ENCODE measurements at places on chromosomes 6 and 20.

DNA sequence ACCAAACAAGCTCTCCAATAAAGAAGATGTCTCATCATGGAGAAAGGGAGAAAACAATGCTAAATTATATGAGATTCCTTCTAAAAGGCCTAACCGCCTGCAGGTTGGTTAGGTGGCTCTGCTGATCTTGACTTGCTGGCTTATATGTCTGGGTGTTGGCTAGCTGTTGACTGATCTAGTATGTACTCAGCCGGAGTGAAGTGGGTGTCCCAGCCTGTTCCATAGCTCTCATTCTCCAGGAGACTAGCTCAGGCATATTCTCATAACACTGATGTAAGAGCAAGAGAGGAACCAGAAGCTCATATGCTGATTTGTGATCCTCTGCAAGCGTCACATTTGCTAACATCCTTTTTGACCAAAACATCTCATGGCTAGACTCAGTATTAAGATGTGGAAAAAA is 473.0 kb downstream of the BMP2 start:
- DNase-seq, result peak; percentile 50

DNA sequence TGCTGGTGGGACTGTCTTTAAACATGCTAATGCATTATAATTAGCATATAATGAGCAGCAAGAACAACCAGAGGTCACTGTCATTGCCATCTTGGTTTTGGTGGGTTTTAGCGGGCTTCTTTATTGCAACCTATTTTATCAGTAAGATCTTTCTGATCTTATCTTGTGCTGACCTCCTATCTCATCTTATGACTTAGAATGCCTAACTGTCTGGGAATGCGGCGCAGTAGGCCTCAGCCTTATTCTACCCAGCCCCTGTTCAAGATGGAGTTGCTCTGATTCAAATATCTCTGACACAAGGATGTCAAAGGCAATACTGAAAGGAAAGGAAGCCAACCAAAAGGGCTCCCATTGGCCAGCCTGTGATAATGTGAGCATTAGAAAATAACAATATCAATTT is 29.8 kb upstream of the SEC63 start:
- no peak for DNase-seq

DNA sequence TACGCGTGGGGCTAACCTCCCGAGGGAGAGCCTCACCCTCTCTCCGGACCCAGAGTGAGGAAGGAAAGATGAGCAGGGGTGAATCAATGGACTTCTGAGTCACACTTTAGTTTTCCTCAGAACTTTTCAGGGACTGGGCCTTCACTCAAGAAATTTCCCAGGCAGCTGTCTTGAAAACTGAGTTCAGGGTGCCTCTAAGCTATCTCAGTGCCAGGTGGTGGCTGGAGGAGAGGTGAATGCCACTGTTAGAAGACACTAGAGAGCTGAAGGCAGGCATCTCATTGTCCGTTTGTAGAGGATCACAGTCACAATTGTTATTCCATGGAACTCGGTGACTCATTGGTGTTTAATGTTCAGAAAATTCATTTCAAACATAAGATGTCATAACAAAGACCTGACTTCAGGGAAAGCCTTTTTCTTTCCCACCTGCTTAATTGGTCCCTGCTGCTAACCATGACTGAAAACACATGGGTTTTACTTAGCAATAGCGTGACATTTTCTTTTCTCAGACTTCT is 5.3 kb upstream of the SERPINB6 start:
- DNase-seq, result peak; percentile 39

DNA sequence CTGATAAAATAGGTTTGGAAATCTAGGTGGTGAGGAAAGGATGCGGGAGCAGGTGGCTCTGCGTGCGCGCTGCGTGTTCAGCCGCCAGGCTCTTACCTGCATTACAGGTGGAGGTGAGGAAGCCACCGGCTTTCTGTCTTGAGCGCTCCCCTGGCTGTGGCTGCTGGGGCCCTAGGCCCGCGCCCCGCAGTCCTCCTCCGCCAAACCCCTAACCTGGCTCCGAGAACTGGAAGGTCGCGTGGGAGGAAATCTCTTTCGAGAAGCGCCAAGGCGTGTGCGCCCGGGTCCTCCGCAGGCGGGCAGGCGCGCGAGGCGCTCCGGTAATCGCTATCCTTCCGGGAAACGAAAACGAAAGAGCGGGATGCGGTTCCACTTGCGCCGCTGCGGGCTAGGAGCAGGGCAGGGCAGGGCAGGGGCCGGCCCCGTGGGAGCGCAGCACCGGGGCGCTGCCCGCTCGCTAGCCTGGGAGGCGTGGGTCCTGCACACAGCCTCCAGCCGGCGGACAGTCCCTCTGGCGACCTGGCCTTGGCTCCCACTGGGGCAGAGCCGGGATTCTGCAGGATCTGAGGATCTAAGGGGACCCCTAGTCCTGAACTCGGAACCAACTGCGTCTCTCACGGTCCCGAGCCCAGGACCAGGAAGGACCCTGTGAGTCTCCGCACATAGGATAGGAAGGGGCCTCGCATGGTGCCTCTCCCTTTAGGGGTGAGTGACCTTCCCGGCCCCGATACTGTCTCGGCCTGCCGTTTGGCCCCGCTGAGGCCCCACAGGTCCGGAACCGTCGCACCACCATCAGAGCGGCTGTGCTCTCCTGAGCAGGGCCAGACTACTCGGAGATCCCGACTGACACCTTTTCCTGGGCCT is at the start of gene ETV7:
TSS of gene ETV7 (minus strand) at position 230 of the 864 bp plus-strand sequence. CDS start at position 102, 128 bp downstream.
- DNase-seq, result peak; percentile 73

- no peak for DNase-seq
Measured at GRCh38 chr6:38413102-38413800, 226.5 kb downstream of the BTBD9 start.

DNA sequence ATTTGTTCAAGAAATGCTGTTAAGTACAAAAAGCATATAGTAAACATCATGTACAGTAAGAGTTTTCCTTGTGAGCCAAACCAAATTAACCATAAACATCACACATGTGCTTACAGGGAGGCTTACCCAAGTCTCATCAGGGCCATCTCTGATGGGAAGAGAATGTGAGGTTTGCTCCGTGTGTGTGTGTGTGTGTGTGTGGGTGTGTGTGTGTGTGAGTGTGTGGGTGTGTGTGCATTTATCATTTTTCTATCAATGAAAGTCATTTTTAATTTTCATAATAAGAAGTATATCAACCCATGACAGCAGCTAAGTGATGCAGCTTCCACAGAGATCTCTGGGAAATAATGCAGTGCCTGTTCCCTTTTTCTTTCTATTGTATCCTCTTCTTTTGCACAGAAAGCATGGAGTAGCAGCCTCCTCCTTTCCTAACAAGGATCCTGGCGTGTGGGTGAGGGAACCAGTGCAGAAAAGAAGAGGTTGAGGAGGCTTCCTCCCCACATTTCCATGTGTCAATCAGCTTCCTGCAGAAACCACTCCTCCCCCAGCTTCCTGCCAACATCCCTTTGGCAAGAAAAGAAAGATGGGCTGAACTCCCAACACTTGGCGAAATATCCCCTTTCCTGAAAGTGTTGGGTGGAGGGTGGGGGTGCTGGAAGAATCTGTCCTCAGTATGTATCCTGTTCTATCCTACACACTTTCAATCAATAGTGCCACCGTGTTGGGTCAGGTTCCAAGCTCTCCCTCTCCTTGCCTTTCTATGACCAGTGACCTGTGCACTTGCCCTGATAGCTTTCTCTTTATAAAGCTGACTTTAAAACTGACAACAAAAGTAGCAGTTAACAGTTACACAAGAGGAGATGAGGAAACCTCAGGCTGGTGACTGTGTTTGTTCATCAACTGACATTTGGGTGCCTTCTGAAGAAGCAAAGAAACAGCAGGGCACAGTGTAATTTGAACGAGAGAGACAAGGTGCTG is 251.8 kb upstream of the CITED2 start:
- no peak for DNase-seq

DNA sequence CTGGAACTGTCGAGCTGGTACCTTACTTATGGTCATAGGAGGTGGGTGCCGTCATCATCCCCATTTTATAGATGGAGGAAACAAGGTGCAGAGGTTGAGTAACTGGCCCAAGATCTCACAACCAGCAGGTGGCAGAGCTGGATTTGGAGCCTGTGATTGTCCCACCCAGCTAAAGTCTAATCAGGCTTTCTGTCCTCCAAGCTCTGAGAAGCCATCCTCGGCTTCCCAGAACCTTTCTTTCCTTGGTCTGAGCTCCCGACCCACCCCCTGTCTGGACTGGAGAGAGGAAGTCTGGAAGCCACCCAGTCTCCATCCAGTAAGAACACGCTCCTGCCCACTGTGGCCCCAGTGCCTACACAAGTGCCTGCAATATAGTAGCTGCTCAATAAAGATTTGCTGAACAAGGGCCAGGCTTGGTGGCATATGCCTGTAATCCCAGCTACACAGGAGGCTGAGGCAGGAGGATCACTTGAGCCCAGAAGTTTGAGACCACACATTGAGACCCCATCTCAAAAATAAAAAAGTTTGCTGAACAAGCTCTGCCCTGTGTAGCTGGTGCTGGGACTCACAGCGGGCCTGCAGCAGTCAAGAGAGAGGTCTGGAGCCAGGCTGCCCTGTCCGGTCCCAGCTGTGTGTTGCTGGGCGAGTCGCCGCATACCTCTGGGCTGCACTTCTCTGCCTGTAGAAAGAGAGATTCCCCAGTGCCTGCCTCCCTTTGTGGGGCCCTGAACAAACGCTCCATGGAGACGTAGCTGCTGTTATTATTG is 32.5 kb upstream of the DLGAP4 start:
- peak; percentile 69 for DNase-seq

DNA sequence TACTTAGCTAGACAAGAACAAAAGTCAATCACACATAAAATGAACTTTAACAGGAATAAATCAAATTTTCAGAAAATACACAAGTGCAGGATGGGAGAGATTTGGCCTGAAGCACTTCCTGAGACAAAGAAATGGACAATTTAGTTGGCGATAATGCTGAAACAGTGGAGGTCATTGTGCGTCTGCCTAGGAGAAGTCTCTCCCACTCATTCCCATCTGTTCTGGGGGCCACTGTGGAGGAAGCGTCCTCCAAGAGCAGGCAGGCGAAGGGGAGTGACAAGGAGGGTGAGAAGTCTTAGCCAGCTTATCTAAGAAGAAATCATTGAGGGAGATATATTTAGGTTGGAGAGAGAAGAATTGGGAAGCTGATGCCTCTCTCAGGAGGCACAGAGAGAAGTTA is 10.2 kb upstream of the TMEM242 start:
- DNase-seq, result no peak

DNA sequence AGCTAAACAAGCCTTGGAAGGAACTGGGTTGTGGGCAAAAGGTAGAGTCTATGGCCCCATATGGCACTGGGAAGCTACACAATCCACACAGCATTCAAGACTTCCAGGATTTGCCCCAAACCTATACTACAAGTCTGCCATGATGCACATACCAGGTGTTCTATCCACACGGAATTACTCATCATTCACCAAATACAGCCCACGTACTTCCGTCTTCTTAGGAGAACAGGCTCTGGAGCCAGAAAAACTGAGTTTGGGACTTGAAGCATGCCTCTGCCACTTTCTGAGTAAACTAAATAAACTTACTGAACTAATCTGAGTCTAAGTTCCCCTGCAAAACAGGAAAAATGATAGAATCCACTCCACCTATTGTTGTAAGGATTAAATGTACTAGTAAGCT is 28.6 kb downstream of the RIMS4 start:
- no peak for DNase-seq

GRCh38 chr20:10642856-10643559 is 30.8 kb downstream of the JAG1 start:
- DNase-seq, result no peak

DNA sequence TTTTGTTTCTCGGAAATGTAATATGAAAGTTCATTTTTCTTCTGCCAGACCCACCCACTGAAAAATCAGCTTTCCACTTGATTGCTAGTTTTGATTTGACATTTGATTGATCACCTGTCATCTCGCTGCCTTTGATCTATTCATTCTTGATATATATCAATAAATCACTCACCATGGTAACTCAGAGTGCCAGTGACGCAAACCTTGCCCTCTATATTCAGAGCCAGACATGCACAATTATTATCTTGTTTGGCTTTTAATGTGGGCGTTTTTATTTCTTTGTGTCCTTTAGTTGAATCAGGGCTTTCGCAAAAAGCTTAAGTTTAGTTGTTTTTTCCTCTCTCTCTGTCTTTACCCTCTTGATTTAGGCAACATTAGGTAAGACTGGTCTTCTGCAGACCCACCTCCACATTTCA is 2.0 kb downstream of the TSHZ2 start:
- DNase-seq, result no peak

GRCh38 chr6:44667226-44667625 is 279.7 kb downstream of the CDC5L start:
- no peak for DNase-seq

- no peak for DNase-seq
Measured at GRCh38 chr6:103193413-103193812, 1666.3 kb downstream of the HACE1 start.

All from DMS53 (cell line).